Stimulated activated effector memory CD8-positive, alpha-beta T cell treated with anti-CD3 and anti-CD28 coated beads, Interleukin-12 subunit alpha, Interleukin-12 subunit beta, amount 100 ng/mL, for 72 hours (primary cell): ENCODE measurements at places on chromosomes 6 and 20.

DNA sequence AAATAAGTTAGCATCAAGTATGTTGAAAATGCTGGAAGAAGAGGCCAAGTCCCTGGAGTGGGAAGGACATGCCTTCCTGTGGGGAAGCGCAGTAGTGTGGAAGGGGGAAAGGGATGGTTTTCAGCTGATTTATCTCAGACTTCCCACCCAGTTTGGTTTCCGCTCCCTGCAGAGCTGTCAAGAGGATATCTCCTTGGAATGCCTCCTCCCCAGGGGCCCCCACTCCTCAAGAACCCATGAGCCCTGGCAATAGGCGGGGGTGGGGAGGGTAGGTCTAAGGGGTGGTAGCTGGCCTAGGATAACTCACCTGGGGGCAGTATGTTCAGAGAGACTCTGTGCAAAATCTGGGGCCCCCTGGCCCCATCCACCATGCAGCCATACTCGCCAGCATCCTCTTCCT, 696 bp downstream of the TREML1 start:
- DNase-seq: no peak

GRCh38 chr6:44028789-44029310, 98.4 kb downstream of the MRPL14 start:
- DNase-seq: no peak

DNA sequence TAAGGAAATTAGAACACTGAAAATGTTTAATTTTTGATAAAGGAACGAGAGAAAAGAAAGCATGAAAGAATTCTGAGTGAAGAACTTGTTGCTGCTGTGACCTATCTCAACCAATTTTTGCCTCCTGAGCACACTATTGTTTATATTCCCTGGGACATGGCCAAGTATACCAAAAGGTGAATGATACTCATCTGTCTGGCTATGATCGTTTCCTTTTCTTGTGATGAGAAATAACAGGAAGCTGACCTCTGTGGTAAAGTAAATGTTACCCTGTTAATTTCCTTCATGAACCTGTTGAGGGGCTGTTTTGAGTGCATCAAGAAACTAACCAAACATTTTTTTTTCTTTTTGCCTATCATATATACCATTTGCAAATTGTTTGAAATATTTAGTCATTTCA, 69.1 kb downstream of the FIG4 start:
- no peak for DNase-seq

DNA sequence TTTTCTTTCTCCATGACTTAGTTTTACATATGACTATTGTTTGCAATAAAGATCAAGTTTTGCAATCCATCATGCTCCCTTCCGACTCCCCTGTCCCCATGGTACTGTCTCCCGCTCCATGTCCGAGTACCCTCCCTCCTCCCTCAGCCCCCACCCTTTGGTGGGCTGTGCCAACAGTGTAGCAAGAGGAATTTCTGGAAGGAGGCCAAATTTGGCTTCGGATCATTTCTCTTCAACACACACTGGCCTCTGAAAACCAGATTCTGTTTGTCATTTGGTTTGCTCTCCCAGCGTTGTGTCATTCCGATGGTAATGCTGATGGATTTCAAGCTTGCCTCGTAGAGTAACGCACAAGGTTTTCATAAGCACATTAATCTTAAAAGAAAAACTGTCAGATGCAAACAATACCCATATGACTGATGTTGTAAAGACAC, 22.9 kb upstream of the PAX1 start:
- DNase-seq: no peak

- no peak for DNase-seq
These were observed 3.3 kb upstream of the RSPO3 start for GRCh38 chr6:127115084-127115655.

DNA sequence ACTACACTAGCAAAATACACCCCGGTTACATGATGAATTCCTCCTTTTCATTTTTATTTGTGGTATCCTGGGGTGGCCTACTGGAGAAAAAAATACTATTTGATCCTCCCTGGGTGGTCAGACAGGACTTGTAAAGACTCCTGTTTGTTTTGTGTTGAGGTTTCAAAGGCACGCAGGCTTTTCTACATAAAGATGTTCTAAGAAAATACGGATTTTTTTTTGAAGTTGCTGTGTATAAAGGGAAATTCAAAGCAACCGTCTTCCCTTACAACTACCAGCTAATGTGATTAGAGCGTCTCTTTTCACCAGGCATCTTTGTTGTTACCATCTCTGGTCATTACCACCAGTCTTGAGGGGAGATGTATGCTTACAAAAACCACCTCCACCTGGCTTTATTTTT, 187.1 kb downstream of the SOX4 start:
- no peak for DNase-seq

DNA sequence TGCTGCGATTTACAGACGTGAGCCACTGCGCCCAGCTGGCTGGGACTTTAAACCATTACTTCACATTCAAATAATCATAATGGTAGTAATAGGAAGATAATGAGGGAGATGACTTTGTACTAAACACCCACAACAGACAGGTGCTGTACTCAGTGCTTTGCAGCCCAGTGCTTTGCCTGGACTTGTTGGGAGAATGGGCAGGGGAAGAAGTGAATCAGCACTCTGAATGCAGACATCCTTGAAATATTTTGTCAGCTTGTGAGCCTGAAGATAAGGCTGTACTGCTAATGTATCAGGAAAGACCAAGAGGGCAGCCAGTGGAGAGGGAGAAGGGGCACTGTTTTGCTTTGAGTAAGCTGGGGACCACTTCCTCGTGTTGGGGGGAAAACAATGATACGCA, 17.4 kb downstream of the NKX2-2 start:
- no peak for DNase-seq

GRCh38 chr6:148509119-148509799, 166.6 kb downstream of the SASH1 start:
- DNase-seq: no peak

DNA sequence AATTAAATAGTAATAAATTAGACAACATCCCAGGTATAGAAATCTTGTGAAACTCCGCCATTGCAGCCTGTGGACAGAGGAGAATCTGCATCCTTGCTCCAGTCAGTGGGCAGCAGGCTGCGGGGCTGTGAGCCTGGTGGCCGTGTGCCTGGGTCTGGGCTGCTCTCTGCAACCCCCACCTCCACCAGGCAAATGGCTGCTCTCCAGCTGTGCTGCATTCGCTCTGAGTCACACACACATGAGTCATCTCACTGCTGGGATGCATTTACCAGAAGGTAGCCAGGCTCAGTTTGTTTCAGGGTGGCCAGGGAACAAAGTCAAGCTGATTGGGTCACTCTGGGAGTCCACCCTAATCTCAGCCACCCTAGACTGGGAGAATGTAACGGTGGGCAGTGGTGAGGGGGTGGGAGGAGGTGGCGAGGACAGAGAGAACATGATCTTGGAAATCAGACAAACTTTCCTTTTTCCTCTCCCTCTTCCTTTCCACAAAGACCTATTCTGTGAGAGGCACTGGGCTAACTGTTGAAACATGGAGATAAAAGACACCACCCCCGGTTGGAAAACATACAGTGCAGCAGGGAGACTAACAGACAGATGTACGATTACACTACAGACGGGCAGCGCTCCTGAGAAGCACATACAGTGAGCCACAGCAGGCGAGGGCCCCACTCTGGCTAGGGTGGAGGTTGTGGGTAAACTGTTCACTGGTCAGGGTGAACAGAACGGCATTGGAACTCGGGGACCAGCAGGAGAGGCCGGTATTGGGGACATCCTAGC, 59.2 kb downstream of the TRAM2 start:
- DNase-seq: peak; percentile 57

GRCh38 chr20:41318271-41318649, 729 bp upstream of the ZHX3 start:
- no peak for DNase-seq

DNA sequence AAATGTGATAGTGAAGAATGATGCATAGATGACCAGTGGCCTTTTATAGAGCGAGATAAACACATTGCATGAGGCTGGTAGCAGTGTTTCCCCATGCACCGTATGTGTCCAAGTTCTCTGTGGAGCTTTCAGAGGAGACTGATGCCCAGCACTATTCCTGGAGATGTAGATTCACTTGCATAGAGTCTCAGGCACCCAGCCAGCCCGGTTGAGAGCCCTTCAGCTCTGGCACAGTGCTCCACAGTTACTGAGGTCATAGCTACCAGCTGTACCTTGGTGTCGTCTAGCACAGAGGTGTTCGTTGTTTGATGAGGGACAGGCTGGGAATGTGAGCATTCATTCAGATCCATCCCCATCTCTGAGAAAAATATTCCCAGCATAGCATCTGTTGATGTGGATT, 328.9 kb downstream of the FARS2 start:
- no peak for DNase-seq

GRCh38 chr20:37575884-37576283, 48.2 kb upstream of the BLCAP start:
- no peak for DNase-seq

- no peak for DNase-seq
These were observed 43.4 kb upstream of the ARHGAP18 start for GRCh38 chr6:129753422-129753821.
